ENCODE measurements at places on chromosomes 12 and 14.

DNA sequence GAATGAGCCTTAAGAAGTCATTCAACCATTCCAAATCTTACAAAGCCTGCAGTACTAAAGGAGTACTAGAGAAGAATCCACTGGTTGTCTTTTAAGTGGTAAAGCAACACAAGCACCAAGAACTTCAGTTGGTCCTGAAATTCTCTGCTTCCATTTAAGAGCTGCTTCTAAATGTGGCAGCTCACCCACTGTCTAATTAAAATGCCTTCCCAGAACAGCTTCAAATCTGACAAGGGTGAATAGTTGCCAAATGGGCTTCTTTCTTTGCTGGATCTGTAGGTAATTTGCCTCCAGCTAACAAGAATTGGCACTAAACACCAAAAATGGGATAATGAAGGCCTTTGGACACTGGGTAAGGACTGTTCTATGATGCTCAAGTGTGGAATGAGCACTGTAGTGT, 72.2 kb upstream of the NAP1L1 start:
- DNase-seq: no peak

DNA sequence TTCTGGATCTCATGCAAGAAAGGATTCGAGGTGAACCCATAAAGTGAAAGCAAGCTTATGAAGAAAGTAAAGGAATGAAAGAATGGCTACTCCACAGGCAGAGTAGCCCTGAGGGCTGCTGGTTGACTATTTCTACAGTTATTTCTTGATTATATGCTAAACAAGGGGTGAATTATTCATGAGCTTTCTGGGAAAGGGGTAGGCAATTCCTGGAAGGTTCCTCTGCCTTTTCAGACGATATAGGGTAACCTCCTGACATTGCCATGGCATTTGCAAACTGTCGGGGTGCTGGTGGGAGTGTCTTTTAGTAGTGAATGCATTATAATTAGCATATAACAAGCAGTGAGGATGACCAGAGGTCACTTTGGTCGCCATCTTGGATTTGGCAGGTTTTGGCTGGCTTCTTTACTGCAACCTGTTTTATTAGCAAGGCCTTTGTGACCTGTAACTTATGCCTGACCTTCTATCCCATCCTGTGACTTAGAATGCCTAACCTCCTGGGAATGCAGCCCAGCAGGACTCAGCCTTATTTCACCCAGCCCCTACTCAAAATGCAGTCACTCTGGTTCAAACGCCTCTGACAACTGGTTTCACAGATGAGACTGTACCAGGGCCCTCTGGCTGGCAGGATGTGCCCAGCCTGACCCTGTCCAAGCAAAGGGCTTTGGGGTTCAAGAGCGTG, 157.7 kb upstream of the SFSWAP start:
- no peak for DNase-seq

DNA sequence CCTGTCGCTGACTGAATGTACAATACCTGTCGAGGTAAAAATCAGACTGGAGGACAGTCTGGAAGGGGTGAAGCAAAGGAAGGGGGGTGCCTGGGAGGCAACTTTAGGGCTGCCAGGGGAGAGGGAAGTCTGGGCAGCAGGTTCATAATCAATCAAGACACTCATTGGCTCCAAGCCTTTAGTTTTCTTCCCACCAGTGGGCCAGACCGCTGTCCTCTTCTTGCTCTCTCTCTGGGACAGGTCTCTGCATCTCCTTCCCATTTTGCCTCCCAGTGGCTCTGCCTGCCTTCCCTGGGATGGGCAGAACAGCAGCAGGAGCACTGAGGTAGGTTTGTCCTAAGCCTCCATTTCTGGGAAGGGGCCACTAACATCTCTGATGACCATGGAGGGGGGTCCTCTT, 206.5 kb downstream of the TTC8 start:
- no peak for DNase-seq

DNA sequence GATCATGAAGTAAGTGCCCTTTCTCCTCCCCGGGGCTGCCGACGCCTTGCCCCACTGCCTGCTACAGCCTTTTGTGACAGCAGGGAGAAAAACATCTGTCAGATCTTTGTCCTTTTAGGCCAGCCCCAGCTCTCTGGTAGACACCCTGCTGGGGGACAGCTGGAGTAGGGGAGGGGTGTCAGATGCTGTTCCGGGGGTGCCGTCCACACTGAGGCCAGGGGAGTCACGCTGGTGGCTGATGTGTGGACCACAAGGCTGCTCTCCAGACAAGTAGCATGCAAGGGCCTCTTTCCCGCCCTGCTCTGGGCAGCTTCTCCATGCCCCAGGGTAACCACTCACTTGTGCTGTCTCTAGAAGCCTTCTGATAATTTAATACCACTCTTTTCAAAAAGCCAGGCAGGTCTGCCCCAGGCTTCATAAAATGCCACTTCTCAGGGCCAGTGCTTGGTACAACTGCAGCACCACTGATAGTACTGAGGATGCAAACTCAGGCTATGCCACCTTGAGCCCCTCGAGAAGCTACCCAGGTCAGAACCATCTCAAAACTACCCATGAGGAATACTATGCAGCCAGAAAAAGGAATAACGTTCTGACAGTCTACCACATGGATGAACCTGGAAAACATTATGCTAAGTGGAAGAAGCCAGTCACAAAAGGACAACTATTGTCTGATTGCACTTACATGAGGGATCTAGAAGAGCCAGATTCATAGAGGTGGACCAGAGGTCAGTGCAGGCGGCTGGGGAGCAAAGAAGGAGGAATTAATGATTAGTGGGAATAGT, 66.0 kb upstream of the RIN3 start:
- no peak for DNase-seq

DNA sequence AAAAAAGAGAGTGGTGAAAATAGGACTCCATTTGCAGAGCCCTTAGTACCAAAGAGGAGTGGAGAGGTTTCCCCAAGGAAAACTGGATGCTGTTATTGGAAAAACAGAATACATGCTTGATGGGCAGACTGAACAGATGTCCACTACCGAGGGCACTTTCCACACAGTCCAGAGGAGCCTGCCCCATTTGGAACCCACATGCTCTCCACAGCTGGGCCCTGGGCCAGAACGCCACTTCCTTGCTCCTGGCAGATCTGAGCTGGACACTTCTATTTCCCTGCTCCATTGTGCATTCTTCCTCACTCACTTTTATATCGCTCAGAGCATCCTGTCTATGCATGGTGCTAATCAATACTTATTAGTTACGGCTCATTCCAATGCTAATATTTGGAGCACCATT, 249.9 kb downstream of the SLC15A4 start:
- DNase-seq: no peak

GRCh38 chr12:55385891-55386290, 14.4 kb upstream of the OR6C65 start:
- DNase-seq: no peak

GRCh38 chr12:32053881-32054624, 52.6 kb upstream of the BICD1 start:
- no peak for DNase-seq

GRCh38 chr14:106286697-106287290, 760.4 kb downstream of the TMEM121 start:
- peak; percentile 10 for DNase-seq

DNA sequence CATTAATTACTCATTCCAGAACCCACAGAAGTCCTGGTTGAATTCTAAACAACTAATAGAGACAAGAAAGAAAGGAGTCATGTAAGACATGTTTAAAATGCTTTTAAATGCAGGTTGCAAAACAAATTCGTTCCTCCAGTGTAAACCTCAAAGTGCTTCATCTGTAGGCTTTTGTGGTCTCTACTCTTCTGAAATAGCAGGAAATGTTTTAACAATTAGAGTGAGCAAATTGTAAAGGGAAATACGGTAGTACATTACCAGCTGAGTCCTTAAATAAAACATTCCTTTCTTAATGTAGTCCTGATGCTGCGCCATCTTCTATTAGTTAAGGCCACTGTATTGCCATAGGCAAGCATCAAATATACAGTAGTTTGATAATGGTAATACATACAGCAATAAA, 1934.2 kb upstream of the SEL1L start:
- no peak for DNase-seq

DNA sequence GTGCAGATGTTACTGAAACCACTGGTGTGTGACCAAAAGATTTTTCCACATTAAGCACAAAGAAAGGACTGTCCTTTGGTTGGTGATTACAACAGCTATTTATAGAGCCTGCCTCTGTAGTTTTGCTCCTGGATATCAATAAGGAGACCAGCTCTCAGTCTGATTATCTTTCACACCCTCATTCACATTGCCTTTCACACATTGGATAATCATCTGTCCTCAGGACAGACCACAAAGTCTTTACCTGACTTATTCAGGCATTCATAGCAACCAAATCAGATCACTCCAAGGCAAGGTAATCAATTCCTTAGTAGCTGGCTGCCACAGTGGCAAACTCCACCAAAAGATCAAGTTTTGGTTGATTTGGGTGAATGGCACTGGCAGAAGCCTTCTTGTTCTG, 59.6 kb upstream of the CPSF6 start:
- DNase-seq: no peak

DNA sequence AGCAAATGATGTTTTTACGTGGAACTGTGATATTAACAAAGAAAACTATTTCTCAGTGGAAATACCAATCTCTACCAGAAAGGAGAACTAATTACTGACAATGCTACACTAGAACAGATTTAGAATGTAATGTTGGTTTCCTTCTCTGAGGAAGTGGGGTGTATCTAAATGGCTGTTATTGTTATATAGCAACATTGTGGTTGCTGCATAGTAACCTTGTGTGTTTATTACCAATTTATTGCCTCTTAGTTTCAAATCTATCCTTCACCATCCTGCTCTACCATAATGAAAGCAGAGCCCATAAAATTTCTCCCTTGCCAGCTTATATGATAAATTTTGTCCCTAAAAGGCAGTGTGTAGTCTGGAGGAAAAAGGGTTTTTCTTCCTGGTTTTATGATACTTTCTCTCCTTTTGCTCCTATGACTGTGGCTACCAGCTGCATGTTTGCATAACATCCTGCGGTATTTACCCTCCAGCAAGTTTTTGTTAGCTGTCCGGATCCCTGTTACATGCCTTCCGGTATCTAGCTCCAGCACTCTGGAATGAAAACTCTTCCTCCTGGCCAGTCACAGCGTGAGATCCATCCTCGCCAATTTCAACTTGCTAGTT, 5.7 kb upstream of the KLRK1 start:
- no peak for DNase-seq

GRCh38 chr14:99181241-99181640, 90.8 kb downstream of the BCL11B start:
- no peak for DNase-seq

DNA sequence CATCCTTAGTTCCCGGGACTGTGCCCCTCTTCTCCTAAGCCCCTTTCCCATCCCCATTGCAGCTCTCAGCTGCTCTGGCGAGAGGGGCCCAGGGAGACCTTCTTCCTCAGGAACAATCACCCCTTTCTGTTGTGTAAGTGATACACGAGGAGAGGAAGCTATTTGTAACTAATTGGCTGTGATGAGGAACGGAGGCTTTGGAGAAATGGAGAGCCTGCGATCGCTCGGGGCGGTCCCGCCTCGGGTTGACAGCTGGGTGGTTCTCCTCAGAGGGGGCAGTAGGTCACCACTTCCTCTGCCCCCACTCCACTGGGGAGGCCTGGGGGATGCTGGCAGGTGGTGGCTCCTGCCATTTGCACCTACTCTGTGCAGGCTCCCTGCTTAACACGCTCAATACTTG, 6.6 kb upstream of the PGF start:
- DNase-seq: no peak

GRCh38 chr14:65303899-65304222, 108.7 kb upstream of the FUT8 start:
- no peak for DNase-seq

GRCh38 chr12:49455501-49455900, 83.3 kb upstream of the KCNH3 start:
- DNase-seq: no peak

DNA sequence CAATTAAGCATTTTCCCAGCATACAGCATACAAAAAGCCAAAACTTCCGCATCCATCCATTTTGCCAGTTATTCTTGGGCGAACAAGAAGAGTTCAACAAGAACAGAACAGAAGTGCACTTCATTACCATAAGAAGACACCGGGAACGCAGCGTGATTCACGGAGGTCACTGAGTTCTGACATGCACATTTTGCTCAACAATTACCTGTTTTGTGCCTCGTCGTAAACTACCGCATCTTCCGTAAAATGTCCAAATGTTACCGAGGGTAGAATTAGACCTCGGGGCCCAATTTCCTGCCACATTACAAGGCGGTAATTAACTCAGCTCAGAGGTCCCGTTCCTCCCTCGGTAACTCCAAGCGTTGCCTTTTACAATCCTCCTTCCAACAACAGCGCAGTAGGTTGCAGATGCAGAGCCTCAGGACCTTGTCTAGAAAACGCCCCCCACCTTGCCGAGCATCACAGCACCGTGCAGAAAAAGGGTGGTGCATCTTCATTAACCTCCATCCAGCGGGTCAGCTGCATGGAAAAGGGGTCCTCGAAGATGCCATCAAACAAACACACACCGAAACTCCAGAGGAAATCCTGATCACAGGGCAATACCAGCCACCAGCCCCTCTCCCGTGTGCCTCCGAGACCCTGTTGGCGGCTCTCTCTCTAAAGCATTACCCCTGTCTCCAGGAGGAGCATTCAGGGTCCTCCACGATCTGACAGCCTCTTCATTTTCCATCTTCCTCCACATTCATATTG, 125.2 kb downstream of the BCL11B start:
- DNase-seq: no peak

GRCh38 chr14:54564071-54564867, 2.7 kb upstream of the SAMD4A start:
- DNase-seq: no peak

GRCh38 chr12:91529829-91530228, 347.2 kb upstream of the DCN start:
- no peak for DNase-seq

GRCh38 chr12:84660139-84660538, 252.5 kb downstream of the SLC6A15 start:
- DNase-seq: no peak

- peak; percentile 40 for DNase-seq
Observed at GRCh38 chr14:97602438-97603117, 805.4 kb downstream of the VRK1 start.

GRCh38 chr12:72448089-72448488, 175.9 kb downstream of the TRHDE start:
- DNase-seq: no peak

DNA sequence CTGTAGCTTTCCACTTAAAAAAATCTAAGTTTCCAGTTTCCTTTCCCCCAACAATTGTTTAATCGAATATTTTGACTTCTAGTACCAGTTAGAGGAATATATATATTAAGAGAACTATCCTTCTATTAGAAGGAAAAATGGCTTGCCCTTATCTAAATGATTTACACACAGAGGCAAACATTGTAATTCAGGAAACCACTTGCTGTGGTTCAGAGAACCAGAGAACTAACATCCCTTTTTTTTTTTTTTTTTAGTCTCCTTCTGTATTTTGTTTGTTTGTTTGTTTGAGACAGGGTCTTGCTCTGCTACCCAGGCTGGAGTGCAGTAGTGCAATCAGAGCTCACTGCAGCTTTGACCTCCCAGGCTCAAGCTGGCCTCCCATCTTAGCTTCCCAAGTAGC, 746.6 kb downstream of the VRK1 start:
- no peak for DNase-seq

DNA sequence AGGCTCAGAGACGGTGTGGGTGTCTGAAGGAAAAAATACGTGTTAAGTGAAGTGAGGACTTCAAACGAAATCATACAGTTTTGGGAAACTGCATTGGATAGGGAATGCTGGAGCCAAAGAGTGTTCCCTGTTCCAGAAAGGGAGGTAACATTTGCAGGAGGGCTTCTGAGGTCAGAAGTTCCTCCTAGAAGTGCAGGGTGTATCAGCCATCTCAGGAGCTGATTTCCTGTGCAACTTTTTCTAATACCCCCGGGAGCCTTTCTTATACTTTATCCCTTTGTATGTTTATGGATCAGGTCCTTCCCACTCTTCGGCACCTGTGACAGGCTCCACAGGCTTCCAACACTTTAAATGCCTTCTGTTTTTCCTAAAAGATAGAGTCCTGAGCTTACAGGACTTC, 24.9 kb downstream of the ZNF664 start:
- no peak for DNase-seq

Data from activated T-helper 9 cell treated with anti-CD3 and anti-CD28 coated beads, Interleukin-2, amount 50 U/mL, for 16 hours (primary cell).